ENCODE measurements at places on chromosomes 1 and 21.

DNA sequence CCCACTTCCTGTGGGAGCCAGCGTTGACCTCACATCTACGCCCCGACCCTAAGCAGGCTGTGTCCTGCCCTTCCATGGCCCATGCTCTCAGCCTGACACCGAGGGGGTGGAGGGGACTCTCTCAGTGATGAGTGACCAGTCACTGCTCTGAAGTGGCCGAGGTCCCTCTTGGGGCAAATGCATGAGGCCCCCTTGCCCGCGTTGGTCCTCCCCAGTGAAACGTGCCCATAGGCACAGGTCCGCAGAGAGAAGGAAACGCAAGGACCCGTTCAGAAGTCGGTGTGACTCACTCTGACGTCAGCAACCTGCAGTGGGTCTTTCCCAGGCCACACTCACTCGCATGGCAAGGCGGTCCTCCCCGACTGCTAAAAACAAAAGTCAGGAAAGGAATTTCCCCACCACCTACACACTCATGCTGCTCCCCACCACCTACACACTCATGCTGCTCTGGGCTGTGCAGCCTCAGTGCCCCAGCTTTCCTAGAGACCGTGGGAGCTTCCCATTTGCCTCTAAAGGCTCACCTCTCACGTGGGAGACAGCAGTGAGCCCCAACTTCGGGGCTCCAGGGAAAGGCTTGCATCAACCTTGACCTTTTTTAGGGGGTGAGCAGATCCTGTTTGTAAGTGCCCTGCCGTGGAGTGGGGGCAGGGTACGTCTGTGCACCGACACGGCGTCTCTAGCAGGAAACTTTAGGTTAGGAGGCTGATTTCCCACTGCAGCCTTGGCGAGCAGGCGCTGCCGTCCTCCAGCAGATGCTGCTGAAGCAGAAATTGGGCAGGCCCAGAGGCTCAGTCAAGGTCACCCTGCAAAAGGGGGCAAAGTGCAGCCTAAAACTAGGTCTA is 11.4 kb downstream of the UBASH3A start:
- no peak for DNase-seq

- no peak for DNase-seq
These were observed 3.8 kb downstream of the PTAFR start for GRCh38 chr1:28172713-28173150.

DNA sequence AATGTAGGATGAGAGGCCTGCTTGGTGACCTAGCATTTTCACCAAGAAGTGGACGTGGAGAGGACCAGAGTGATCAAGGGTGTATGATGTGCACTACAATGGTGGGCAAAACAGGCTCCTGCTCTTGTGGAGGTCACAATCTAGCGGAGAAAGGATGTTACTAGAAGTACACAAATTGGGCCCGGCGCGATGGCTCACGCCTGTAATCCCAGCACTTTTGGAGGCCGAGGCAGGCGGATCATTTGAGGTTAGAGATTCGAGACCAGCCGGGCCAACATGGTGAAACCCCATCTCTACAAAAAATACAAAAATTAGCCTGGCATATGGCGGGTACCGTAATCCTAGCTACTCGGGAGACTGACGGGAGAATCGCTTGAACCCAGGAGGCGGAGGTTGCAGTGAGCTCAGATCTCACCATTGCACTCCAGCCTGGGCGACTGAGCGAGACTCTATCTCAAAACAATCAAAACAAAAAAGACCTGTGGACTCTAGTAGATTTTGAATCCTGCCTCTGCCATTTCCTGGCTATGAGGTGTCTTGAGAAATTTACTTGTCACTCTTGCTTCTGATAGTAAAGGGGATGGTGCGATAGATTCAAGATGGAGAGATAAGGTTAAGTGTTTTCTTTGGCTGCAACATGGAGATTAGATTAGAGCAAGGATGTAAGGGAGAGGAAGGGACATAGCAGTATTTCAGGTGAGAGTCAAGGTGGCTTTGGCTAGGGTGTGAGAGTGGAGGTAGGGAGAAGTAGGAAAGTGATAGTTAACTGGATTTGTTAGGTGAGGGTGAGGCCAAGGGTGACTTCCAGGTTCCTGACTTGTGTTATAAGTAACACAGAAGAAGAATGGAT is 7.1 kb downstream of the KLF18 start:
- no peak for DNase-seq

DNA sequence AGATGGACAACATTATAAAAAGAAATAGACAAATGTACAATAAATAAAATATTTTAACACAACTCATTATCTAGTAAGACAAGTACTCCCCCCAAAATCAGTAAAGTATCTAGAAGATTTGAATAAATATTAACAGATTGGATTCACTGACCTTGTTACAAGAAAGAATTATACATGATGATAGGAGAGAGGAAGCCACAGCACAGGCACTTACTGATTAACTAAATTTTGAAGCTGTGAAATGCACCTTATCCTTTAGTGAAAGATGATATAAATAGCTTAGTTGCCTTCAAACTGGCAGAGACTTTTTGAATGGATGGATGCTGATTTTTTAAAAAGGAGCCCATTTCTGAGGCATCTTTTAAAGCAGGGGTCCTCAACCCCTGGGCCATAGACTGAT is 8.5 kb downstream of the CR1 start:
- no peak for DNase-seq
